NCI-H460 (cell line): ENCODE measurements at places on chromosomes 1 and 21.

DNA sequence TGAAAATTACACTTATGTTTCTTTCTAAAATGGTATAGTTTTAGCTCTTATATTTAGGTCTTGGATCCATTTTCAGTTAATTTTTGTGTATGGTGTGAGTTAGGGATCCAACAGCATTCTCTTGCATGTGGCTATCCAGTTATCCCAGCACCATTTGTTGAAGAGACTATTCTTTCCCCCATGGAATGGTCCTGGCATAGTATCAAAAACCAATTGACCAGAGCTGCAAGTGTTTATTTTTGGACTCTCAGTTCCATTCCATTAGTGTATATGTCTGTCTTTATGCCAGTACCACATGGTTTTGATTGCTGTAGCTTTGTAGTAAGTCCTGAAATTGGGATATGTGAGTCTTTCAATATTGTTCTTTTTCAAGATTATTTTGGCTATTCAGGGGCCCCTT, 14.3 kb downstream of the TTLL10 start:
- no peak for DNase-seq

DNA sequence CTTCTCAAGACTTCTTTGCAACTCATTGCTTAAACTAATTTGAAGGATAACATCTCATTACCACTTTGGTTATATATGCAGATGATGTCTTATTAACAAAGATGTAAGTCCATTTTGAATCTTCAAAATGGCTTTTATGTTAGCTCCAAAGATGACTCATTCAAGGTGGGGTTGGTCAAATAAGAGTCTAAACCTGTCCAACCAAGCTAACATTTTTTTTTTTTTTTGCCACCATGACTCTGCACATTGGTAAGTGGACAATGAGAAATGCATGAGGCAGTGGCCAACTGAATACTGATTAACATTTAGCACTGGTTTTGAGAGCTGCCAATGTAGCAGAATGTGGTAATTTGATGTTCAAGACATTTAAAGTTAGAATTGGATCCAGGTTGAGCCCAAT, 278 bp upstream of the KRTAP27-1 start:
- no peak for DNase-seq

- DNase-seq, result no peak
Measured at GRCh38 chr21:45769896-45770295, 126.4 kb downstream of the PCBP3 start.

DNA sequence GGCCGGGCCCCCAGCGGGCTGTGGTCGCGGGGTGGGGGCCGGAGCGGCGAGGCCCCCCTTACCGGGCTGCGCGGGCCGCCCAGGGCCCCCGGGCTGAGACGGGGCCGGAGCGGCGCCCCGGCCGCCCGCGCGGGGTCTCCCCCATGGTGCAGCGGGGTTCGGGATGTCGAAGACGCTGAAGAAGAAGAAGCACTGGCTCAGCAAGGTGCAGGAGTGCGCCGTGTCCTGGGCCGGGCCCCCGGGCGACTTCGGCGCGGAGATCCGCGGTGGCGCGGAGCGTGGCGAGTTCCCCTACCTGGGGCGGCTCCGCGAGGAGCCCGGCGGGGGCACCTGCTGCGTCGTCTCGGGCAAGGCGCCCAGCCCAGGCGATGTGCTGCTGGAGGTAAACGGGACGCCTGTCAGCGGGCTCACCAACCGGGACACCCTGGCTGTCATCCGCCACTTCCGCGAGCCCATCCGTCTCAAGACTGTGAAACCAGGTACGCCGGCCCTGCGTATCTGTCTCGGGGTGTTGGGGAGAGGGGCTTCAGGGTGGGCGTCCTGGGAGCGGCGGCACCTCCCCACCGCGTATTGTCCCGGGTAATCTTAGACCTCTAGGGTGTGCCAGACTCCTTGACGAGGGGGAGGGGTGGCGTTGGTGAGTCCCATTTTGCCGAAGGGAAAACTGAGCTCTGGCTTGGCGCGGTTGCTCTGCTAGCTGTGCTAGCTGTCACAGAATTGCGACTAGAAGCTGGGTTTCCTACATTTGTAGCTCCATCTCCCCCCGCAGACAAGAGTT, 745 bp downstream of the MAGI3 start:
- DNase-seq, result peak; percentile 26

DNA sequence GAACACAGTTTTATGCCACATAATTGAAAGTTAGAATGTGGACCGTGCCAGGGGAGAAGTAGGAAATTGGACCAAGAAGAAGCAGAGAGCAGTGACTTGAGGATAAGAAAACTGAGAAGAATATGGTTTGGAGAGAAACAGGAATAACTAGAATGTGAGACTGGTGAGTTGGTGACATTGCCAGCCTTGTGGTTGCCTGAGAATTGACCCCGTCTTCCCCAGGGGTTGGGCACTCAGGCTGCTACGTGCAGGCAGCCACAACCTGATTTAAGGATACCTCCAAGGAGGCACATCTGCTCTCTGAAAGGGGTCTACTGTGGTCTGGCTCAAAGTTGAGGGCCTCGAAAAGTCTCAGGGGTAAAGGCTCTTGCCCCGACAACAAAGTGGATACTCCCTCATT, 112.1 kb upstream of the ARTN start:
- DNase-seq, result no peak

- no peak for DNase-seq
Measured at GRCh38 chr1:89760496-89760895, 60.3 kb upstream of the LRRC8D start.

DNA sequence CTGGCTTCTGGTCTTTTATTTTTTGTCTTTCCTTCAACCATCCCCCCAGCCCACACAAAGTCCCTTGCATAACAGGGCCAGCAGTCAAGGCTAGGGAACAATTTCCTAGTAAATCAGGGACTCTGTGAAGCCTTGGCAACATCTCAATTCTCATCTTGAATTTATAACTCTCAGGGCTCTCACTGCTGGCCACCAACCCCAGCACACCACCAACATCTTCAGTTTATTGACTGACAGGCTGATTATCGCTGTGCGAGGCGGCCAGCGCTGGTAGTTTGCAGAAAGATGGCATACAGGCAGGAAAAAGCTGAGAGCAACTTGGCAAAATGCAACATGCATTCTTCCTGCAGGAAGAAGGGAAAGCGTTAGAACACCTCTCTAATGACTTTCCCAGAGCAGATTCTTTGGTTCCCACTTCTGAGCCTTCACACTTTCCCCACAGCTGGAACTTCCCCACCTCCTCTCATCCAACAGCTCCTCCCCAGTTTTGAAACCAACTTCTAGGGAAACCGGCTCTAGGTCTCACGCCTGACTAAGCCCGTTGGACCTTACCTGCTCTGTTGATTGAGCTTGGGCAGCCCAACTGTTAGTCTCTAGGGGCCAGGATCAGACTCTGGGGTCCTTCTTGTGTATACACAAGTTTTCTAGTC, 26.3 kb upstream of the CSF1 start:
- no peak for DNase-seq

DNA sequence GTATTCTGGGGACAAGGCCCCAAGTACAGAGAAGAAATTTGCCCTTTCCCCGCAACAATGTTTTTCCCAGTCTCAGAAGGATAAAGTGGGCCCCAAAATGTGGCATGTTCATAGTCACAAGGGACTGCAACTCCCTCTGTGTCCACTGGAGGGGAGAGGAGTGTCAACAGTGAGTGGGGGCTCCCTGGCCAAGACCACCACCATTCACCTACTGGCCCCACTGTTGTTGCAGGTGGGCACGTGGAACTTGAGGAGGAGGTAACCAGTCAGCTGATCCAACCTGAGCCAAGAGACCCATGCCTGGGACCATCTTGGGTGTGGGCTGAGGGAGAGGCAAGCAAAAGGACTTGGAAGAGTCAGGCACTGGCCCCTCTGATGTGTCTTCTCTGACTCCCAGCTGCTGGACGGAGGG, 777 bp downstream of the NUDT17 start:
- peak; percentile 50 for DNase-seq

DNA sequence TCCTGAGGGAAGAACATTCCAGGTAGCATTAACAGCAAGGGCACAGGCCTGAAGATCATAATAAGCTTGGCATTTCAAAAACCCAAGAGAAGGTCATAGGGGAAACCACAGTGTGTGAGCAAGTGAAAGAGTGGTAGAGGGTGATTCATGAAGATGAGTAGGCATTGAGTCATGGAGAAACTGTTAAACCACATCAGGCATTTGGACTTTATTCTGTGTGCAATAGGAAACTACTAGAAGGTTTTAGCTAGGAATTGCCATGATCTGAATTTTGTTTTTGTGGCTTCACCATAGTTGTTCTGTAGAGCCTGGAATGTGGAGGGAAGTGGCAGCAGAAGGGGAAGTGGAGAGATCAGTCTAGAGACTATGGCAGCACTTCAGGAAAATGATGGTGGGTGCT, 359.0 kb upstream of the PTBP2 start:
- peak; percentile 68 for DNase-seq

- DNase-seq, result no peak
Measured at GRCh38 chr1:203685168-203685567, 58.5 kb downstream of the ATP2B4 start.

GRCh38 chr1:235932090-235932510, 65.4 kb upstream of the LYST start:
- DNase-seq, result no peak

DNA sequence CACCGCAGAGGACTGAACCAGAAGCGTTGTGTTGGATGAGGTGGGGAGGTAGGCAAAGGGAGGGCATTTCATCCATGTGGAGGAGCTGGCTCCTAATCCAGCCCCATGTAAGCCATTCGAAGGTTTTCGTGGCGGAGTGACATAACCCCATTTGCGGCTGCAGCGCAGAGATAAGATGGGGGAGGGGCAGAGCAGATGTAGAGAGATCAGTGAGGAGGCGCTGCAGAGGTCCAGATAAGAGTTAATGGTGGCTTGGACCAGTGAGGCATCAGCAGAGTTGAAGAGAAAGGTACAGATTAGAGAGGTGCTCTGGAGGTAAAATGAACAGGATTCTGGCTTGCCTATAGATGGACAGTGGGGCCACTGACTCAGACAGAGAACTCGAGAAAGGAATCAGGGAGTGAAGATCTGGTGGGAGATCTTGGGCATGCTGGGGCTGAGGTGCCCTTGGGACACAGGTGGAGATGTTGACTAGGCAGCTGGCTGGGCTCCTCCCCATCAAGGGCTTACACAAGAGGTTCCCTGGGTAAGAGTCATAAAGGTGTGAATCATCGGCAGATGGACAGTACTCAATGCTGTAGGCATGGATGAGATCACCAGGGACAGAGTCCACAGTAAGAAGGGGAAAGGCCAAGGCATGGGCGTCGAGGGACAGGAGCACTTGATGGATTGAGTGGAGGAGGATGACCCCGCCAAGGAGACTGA, 7.8 kb upstream of the PTPRF start:
- peak; percentile 40 for DNase-seq

- DNase-seq, result no peak
Measured at GRCh38 chr21:43640400-43640799, 18.9 kb downstream of the HSF2BP start.

DNA sequence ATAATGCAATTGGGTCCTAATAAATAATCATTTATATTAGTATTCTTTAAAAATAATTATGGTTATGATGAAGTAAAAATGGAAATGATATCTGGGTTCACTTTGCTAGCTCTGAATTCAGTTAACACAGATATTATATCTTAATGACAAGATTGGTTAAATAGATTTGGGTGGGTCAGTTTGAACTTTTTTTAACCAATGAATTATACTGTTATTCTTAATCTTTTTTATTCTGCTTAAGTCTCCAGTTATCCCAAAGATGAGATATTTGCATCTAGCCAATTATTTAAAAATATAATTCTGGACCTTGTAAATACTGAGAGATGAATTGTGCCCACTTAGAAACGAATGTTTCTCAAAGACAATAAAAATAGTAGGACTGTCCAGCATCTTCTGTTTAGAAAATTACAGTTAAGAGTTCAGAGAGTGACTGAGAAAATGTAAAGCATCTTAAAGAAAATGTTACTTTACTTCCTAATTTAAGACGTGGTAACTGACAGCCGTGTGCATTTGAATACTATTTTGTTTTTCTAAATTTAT, 345.2 kb downstream of the USP25 start:
- no peak for DNase-seq

GRCh38 chr21:42411197-42411869, 7.6 kb downstream of the UBASH3A start:
- DNase-seq, result no peak
